Endodermal cell (in vitro differentiated cells): ENCODE measurements at places on chromosomes 11 and 22. TPM values are rescaled to one million over a fixed set of nuclear protein-coding genes. Genes with fewer than 3 reads are reported as not detected.

Gene OTOG
- 0.33 and 0.95 TPM in 2 replicates for total RNA-seq

Gene TRIM6
- total RNA-seq = 17.4 and 19.0 TPM in 2 replicates

Gene CASP5
- not detected in 3 replicates for total RNA-seq

Gene YPEL1
- total RNA-seq = 9.3 and 13.4 TPM in 2 replicates

Gene ASCL2
- 0.75 TPM in 1 of 3 replicates, not detected in the others for total RNA-seq

Gene SORL1
- total RNA-seq = 46.2 and 57.5 TPM in 2 replicates

Gene TNNI2
- not detected in 2 replicates for total RNA-seq

Gene MIOX
- 0.23 TPM in 1 of 2 replicates, not detected in the other for total RNA-seq

DNA sequence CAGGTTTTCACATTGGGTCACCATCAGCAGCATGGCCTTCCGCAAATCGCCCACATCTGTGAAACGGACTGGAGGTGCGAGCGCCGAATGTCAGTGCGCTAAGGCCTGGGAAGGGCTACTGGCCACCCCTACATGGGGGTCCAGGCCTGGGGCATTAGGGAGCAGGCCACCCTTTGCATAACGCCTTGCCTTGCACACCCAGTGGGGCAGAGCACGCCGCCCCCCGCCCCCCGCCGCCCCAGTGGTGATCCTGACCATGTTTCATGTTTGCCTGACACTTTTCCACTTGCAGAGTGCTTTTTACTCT is 2.6 kb downstream of the GRK2 start:
- no peak for DNase-seq

DNA sequence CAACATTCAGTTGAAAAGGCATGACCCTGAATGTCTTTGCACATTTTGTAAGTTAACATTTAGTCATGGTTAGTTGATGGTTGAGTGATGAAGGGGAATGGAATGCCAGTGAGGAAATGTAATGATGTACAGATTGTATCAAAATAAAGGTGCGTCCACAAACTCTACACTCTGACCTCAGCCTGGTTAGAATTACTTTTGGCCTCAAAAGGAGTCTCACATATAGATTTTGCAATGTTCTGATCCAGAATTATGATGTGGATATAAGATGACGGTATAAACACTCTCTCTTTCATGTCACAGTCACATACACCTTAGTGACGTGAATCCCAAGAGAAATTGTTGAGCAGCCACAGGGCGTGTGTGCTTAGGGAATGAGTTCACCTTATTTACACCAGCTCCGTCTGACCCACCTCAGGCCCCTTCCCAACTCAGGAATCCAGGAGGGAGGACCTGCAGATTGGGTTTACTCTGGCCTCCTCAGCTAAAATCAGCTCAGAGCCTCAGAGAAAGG is 100.1 kb downstream of the RDX start:
- DNase-seq = peak; percentile 20

GRCh38 chr11:44275241-44275640 is 34.7 kb downstream of the ALX4 start:
- no peak for DNase-seq

DNA sequence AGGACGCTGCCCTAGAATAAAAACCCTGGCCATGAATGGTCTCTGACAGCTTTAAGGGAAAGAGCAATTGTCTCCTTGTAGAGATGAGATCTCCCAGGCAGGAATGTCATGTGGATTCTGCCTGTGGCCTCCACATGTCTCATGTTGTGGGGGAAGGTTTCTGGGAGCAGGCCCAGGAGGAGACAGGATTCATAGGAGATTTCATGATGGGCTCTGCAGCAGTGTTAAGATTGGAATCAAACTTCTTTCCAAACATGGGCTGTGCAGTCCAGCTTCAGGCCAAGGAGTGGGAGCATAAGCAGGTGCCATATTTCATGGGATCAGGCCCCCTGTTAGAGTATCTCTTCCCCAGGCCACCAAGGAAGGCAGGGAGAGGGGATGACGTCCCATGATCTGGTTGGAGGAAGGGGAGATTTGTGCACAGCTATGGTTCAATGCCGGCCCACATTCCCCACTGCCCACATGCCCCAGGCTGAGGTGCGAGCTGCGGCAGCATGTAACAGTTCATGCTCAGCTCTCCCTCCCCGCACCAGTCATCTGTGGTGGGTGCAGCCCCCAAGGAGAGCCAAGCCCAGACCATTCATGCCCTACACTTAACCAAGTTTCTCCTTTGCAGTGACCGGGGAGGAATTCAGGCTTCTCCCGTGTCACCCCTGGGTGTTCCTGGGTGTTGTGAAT is 42.5 kb downstream of the LMO1 start:
- DNase-seq = no peak

DNA sequence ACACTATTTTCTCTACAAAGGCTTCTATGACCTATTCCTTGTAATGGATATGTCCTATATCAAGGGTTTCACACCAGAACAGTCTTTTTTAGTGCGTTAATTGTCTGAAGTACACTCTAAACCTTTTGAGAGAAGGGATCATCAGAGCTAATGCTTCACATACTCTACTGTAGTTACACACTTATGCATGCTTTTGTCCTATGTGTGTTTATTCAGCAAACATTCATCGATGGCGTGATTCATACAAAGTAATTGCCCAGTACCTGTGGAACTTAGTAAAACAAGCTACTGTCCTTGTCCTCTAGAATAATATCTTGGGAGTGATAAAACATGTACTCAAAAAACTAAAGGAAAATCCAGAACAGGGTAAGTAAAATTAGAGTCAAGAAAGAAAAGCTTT is 139.2 kb downstream of the GUCY1A2 start:
- DNase-seq = no peak

- DNase-seq = no peak
These were observed 15.3 kb downstream of the C11orf54 start for GRCh38 chr11:93756748-93757147.

GRCh38 chr22:50119768-50120251 is 30.0 kb downstream of the MOV10L1 start:
- no peak for DNase-seq

DNA sequence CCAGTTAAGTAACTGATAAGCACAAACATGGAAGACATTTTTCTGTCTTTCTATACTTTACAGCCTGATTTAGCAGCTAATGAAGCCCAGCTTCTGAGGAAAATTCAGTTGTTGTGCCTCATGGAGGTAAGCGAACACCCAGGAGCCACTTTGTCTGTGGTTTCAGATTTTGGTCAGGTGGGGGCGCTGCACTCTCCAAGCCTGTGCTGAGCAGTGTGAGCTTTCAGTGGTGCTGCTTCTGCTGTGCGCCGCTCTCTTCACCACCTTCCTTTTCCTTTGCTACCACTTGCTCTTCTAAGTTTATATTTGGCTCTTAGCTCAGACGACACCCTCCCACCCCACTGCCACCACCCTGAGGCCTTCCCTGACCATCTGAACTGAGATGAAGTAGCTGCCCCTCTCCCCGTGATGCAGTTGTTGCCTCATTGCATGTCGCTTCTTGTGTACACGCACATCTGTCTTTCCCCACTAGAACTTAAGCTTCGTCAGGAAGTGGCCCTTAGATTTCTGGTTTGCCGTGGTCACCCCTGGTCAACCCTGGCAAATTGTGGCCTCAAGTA is 14.0 kb downstream of the PSMD13 start:
- peak; percentile 93 for DNase-seq

DNA sequence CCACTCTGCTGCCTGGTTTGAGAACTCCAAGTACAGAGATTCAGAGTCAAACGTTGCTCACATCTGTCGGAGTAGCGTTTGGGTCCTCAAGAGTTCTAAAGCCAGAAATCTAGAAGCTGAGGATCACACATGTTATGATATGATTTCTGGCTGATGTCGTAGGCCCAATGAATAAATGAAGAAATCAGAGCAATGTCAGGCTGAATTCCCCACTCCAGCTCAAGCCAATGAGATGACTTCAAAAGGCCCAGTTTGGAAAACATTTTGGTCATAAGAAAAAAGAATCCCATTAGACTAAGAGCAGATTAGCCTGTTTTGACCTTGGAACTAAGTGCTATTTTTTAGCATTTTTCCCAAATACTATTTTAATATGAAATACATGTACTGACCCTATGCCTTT is 106.7 kb downstream of the ETS1 start:
- DNase-seq = no peak

DNA sequence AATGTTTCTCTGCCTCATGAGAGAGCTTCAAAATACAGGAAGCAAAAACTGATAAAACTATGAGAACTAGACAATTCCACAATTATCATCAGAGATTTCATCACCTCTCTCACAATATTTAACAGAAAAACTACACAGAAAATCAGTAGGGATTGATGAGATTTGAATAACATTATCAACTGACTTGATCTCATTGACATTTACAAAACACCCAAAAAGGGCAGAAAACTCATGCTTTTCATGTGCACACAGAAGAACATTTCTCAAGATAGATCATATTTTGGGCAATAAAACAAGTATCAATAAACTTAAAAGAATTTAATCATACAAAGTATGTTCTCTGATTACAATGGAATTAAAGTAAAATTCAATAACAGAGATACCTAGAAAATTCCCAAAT is 35.6 kb downstream of the BTBD10 start:
- no peak for DNase-seq

DNA sequence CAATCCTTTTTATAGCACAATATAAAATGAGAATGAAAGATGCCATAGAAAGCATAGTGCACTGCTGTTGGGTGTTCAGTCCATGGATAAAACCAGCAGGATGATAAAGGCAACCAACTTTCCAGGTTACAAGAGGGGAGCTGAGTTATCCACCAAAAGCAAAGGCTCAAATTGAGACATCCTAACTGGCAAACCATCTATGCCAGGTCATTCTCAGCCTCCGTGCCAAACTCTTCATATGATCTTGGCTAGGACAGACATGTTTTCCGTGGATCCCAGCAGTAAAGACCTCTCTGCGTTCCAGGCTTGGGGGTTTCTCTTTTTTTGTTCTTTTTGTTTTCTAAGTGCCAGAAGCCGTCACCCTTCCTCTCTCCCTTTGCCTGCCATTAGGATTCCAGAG is 7.3 kb upstream of the APOA1 start:
- no peak for DNase-seq

DNA sequence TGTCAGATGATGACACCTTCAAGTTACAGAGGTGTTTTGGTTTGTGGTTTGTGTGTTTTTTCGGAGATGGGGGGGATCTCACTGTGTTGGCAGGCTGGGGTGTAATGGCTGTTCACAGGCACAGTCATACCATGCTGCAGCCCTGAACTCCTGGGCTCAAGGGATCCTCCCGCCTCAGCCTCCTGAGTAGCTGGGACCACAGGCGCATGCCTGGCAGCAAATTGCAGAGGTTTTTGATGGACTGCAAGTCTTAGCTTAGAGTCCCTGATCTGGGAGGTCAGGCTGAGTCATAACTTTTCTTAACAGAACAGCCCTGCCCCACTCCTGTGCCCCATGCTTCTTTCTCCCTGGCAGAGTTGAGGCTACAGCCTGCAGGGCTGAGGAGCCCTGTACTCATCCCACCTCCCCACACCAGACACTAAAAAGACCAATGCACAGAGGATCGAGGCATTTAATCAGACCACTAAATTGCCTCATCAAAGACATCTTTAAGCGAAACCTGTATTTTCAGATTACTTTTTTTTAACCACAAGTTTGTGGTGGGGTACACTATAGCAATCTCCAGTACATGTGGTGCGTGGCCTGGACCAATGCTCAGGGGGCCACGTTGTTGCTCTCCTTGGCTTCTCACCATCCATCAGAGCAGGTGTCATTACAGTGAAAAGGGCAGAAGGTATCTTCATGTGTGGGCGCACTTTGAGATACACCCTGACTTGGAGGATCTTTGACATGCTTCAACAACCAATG is 17.1 kb upstream of the ADORA2A start:
- no peak for DNase-seq

- DNase-seq = peak; percentile 95
These were observed 914 bp upstream of the PRDM11 start for GRCh38 chr11:45145379-45146071.

DNA sequence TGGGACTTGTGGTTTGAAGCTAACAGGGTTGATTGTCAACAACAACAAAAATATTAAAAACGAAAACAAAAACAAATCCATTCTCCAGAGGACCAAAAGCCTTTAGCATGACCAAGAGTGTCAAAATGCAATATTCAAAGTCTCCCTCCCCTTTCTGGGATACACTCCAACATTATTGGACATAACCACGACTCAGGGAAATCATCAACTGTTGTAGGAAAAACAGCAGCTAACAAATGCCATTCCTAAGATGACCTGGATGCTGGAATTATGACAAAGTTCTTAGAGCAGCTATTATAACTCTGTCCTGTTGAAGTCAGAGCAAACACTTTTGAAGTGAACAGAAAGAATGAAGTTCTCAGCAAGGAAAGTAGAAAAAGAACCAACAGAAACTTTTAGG is 143.0 kb downstream of the TMEM135 start:
- DNase-seq = no peak

- no peak for DNase-seq
These were observed 12.5 kb downstream of the PRR5L start for GRCh38 chr11:36308577-36308976.

GRCh38 chr11:126601550-126602215 is 246.2 kb downstream of the ST3GAL4 start:
- peak; percentile 77 for DNase-seq

DNA sequence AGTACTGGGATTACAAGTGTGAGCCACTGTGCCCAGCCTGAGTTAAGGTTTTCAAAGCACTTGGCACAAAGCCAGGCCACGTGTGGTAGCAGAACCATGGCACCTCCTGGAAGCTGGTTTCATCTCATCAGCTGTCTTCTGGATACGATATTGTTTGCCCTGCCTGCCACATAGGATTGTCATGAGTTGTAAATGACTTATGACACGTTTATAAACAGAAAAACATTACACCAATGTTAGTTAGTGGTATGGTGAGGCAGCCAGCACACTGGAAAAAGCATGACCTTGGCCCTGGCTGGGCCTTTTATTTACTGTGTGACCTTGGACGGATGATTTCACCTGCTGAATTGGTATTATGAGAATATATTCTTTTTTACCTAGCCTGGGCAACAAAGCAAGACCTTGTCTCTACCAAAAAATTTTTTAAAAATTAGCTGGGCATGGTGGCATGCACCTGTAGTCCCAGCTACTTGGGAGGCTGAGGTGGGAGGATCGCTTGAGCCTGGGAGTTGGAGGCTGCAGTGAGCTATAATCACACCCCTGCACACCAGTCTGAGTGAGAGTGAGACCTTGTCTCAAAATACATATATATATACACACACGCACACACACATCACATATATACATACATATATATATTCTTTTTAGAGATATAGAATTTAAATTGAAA is 24.0 kb upstream of the MYH9 start:
- DNase-seq = no peak

DNA sequence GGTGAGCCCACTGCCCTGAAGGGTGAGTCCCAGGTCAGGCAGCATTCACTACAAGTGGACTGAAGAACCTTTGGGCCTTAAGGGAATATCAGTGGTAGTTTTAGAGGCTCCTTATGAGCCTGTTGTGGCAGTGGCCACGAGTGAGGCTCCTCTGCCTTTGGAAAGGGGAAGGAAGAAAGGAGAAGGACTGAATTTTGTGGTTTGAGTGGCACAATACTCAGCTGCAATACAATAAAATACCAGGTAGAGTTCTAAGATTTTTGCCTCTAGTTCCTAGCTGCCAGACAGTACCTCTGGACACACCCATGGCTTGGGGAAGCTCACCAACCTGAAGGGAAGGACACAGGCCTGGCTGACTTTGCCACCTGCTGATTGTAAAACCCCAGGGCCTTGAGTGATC is 260.9 kb downstream of the DYNC2H1 start:
- DNase-seq = no peak
